GM19239 (cell line): ENCODE measurements at places on chromosomes 4 and X.

GRCh38 chr4:41124916-41125548 lies 89.3 kb downstream of the APBB2 start:
- DNase-seq = no peak

DNA sequence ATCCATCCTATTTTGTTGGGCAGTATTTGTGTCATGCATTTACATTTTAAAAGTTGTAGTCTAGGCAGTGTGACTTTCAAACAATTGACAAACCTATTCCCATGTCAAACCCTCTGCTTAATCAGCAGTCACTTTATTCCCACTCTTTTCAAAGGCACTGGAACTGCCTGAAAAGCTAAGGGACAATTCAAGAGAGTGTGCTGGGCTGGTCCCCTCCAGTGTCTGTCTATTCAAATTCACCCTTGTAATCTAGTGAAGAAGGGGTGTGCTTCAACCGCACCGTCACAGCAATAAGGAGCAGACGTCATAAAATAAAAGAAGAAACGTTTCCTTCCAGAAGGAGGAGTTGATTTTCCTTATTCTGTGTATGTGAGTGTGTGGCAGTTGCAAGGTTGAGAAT lies 197.0 kb upstream of the MAD2L1 start:
- DNase-seq = no peak

GRCh38 chrX:18422325-18422724 lies 3.1 kb upstream of the CDKL5 start:
- no peak for DNase-seq

- no peak for DNase-seq
Observed at GRCh38 chr4:99104153-99104552, 15.6 kb upstream of the ADH5 start.

- DNase-seq = no peak
Observed at GRCh38 chr4:128385683-128386304, 98.2 kb upstream of the PGRMC2 start.

DNA sequence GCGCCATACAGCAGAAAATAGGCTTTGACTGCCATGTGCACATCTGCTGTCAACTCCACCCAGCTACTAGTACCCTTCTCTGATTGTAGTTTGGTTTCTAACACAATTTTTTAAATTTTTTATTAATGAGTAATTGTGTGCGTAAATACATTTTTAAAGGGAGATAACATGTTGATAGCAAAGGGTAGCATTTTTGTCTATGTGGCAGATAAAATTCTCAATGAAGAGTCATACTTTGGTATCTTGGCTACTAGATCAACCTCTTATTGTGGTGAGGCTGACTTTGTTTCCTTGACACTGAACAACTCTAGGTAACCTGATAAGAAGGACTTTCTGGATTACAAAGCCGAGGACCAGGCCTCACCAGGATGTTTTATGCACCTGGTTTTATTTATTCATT lies 9.5 kb downstream of the ADH4 start:
- DNase-seq = no peak

DNA sequence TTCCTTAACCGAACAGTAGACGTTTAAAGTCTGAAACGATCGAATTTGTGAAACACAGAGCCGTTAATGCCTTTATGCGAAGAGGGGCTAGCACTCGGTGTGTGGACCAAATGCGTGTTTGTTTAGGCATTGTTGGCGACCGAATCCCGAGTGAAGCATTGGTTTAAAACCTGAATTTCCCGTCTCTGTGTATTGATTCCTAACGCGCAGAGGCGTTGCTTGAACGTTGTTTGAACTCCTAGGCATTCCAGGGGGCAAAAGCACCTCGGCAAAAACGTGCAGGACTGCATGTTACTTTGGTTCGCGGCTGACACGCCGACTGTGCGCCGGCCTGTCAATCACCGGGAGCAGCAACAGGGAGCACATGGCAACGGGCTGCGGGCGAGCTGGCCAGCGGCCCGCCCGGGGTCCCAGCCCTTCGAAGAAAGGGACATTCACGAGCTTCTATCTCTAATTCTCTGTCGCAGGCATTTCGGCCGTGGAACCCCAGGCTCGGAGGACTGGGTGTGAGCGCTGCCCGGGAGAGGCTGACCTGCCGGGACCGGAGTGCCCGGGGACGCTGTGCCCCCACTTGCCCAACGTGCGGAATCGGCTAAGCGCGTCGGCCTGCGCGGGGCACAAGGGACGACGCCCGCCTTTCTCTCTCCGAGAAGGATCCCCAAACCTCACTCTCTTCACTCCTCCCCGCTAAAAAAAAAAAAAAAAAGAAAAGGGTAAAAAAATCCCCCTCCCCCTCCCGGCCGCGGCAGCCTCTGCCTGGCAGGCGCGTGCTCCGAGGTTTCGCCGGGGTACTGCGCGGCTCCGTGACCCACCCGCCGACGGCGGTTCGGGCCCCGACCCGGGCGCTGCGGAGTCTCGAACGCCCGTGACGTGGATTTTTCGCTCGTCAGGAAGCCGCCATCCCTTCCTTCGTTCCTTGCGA lies 810 bp downstream of the SPRY1 start:
- no peak for DNase-seq

GRCh38 chr4:152501846-152502536 lies 33.9 kb downstream of the FBXW7 start:
- DNase-seq = no peak

DNA sequence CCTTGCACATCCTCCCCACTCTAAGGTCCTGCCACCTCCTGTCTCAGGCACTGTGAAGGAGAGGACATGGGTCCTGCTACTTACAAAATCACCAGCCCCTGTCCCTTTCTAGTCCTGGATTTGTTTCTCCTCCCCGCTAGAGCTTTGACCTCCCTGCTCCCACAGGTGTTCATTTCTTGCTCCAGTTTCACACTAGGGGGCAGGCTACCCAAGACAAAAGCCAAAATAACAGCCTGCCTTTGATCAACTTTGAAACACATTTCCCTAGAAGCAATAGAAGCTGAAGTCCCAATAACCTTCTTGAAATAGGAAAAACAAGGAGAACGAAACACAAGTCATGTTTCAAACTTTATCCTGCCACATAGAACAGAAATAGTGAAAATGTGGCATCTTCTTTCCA lies 164.4 kb downstream of the QDPR start:
- DNase-seq = peak; percentile 4

DNA sequence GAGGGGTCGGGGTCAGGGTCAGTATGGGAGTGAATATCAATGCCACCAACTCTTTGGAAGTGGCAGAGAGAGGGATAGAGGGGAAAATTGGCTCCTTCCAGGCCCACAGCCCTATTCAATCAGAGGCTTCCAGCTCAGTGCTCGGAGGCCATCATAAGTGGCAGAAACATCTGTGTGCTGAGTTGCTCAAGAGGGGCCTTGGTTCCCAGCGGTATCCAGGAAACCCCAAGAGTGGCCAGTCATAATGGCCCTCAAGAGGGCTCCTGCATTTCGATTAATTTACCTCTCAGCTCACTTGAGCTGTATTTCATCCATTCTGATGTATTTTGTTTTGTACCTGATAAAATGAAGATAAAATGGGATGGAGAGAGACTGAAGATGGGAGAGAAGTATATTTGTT lies 154.3 kb upstream of the EOLA2 start:
- no peak for DNase-seq

DNA sequence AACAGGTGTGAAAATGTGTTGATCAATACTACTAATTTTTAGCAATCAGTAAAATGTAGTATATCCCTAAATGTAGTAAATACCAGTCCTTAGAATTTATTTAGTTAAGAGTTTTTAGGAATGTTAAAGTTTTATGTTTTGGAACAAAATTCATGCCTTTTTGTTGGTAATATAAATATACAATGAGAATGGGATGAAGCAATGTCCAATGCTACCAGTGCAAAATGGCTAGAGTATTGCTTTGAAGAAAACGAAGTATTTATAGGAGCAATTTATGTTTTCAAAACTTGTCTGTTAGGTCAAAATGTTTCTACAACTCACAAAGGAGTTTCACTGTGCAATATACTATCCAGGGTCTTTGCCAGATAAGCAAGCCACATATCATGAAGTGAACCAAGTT lies 851.5 kb downstream of the PCDH18 start:
- no peak for DNase-seq

GRCh38 chr4:23959396-23960148 lies 69.7 kb upstream of the PPARGC1A start:
- DNase-seq = no peak

- no peak for DNase-seq
Observed at GRCh38 chr4:153346031-153346430, 1.5 kb downstream of the MND1 start.

DNA sequence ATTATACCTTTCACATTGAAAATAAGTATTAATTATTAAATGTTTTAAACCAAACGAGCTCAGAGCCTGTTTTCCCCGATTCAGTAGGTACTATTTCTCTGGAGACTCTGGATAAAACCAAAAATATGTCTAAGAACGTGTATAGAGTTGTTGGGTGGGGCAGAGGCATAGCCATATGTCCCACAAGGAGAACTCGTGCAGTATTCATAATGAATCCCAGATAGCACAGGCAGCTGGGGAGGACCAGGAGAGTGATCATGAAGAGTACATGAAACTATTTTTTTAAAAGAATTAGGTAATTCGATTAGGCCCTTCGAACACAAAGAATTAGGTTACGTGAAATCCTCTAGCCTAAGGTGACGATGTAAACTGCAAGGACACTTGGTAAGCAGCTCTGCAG lies 76.1 kb downstream of the CLDN22 start:
- no peak for DNase-seq

GRCh38 chr4:150234246-150234645 lies 156.0 kb downstream of the DCLK2 start:
- no peak for DNase-seq

DNA sequence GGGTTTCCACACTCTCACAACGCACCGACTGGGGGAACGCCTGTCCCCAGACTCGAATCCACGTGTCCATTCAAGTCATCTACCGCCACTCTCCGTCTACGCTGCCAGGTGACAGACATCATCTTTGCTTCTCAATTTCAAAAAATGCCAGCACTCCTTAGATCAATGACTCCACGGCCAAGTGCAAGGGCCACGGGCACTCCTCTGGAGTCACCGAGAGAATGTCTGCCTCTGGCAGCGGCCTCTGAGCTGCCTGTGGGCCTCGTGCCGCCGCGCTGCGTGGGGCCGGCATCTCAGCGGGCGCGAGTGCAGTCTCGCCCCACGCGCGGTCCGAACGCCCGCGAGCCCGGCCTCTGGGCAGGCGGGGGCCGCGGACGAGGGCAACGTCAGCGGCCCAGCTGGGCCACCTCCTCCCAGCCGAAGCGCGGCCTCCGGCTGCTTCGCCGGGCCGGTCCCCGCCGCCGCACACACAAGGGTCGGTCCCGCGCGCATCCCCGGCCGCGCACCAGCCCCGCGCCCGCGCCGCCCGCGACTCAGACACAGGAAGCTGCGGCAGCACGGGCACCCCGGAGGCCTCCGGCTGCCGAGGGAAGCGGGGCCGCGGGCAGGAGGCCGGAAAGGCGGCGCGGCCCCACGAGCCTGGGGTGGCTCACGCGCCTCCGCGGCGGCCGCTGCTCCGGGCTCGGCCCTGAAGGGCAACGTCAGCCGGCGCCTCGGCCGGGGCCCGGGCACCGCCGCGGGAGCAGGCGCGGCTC lies 450 bp downstream of the ACSL1 start:
- no peak for DNase-seq

DNA sequence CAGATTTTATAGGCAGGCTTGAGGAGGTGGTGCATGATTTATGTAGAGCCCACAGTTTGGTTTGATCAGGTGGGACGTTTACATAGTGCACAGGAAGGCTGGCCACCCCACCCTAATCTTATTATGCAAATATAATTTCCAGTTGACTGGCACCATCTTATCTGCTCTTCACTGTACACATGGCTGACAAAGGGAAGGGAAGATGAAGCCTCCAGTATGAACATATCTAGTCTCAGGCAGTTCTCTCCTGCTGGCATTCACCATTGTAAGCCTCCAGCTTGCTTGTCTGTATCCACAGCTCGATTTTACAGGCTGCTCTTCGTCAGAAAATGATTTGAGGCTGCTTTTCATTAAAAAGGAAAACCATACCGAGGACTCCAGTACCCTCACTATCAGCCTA lies 278.3 kb downstream of the TECRL start:
- no peak for DNase-seq

DNA sequence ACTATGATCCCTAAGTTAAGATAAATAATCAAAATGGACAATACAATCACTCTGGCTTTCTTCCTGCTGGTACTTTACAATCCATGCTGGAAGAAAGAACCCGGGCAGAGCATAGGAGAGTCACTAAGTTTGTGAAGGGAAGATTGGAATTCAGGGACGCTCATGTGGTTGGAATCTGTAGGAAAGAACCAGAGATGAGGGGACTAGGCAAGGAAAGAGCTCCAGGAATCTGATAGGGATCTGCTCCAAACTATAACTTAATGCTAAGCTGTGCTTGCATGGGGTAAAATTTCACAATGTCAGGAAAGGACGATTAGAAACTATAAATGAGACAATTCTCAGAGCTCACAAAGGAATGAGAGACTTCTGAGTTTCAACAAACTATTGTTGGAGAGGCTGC lies 167.5 kb downstream of the ADGRA3 start:
- DNase-seq = no peak

GRCh38 chr4:176858839-176859238 lies 66.1 kb upstream of the VEGFC start:
- DNase-seq = no peak

GRCh38 chrX:24014388-24015018 lies 12.5 kb downstream of the KLHL15 start:
- DNase-seq = no peak

- DNase-seq = no peak
Observed at GRCh38 chr4:5381961-5382441, 326.4 kb downstream of the EVC2 start.

- DNase-seq = no peak
Observed at GRCh38 chr4:163651761-163652160, 157.3 kb downstream of the TMA16 start.

DNA sequence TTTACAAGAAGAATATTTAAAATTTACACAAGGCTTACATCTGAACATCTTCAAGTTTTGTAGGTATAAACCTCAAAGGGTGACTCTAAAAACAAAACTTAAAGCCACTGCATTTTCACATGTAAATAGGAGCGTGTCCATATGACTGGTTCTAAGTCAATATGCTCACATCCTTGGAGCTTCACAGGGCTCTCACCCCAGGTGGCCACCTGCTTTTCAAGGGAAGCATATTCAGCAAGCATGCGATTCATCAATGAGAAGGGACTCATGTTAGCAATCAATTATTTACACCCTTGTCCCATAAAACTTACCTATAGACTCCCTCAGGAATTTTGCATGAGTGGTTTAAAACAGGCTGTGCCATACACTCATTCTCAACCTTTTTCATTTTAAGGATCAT lies 17.8 kb upstream of the KLHL34 start:
- DNase-seq = no peak

- no peak for DNase-seq
Observed at GRCh38 chr4:52107336-52107735, 56.2 kb downstream of the SPATA18 start.

GRCh38 chr4:41257257-41257901 lies 651 bp downstream of the UCHL1 start:
- no peak for DNase-seq

- DNase-seq = no peak
Observed at GRCh38 chr4:155403886-155404285, 27.1 kb upstream of the MAP9 start.

GRCh38 chrX:138006180-138006579 lies 440.3 kb downstream of the ZIC3 start:
- DNase-seq = no peak
